ENCODE measurements at places on chromosomes 2 and 18.
A peak's percentile ranks its signal among the peaks of the same experiment; 100 is the strongest.

DNA sequence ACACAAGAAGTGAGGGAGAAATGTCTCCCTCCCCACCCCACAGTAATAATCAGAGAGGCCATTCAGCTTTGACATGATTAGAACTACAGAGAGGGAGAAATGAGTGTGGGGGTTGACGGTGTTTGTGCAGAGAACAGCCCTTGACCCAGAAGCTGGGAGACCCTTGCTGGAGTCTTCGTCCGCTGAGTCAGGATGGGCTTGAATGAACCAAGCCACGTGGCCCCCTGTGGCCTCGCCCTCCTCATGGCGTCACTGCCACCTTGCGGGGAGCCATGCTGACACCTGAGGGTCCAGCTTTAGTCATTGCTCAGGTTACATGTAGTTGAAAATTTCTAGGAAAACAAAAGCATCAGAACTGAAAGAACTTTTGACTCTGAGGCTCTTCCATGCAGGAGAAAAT is 101.2 kb downstream of the DGKD start:
- no peak for DNase-seq

DNA sequence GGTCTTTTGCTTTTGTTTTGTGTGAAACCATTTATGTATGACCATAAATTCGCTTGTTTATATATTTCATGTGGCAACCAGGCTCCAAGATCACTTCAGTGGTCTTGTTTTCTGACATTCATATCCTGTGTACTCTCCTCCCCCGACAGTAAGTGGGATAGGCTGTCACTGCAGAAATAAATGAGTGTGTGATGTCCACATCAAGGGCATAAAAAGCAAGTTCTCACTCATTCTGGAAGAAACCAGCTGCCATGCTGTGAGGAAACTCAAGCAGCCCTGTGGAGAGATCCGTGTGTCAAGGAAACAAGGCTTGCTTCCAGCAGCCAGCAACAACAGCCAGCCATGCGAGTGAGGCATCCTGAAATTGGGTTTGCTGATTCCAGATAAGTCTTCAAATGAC is 39.2 kb upstream of the GNAL start:
- DNase-seq, result no peak

- no peak for DNase-seq
Observed at GRCh38 chr18:13397504-13398163, 179.1 kb downstream of the LDLRAD4 start.

DNA sequence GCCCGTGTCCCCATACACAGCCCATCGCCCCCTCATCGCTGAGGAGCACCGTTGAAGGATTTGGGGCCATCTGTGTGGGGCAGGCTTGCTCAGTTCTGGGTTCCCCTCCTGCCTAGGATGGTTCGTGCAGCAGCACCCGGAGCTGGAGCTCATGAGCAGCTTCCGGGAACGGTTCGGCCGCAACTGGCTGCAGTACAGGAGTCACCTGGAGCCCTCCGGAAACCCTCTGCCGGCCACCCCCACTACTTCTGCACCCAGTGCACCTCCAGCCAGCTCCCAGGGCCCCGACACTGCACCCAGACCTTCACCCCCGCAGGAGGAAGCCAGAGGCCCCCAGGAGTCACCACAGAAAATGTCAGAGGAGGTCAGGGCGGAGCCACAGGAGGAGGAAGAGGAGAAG is 10.3 kb downstream of the STK11IP start:
- no peak for DNase-seq

GRCh38 chr2:11781602-11782001 is 35.2 kb downstream of the LPIN1 start:
- no peak for DNase-seq

GRCh38 chr2:85852937-85853498 is 35.8 kb downstream of the ST3GAL5 start:
- DNase-seq, result peak; percentile 54

DNA sequence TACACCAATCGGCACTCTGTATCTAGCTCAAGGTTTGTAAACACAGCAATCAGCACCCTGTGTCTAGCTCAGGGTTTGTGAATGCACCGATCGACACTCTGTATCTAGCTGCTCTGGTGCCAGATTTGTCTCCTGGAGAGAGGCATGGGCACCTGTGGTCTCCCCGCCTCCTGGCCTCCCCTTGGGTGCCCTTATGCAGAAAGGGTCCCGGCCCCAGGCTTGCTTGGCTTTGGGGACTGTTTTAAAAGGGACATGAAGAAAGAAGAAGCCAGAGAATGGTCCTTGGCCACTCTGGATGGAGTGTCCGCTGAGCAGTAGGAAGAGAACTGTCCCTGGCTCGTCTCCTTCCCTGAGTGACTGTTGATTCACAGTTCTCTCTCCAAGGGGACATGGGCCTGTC is 11.5 kb upstream of the ALPP start:
- no peak for DNase-seq

GRCh38 chr2:88329815-88330603 is 122.5 kb downstream of the FOXI3 start:
- no peak for DNase-seq

GRCh38 chr2:233833345-233833744 is 21.0 kb downstream of the HJURP start:
- DNase-seq, result no peak

- no peak for DNase-seq
Observed at GRCh38 chr2:62089658-62090057, 106.3 kb upstream of the B3GNT2 start.

- no peak for DNase-seq
Observed at GRCh38 chr2:11941201-11942177, 195.1 kb downstream of the LPIN1 start.

Data from stimulated activated CD8-positive, alpha-beta memory T cell treated with anti-CD3 and anti-CD28 coated beads, Interleukin-12 subunit alpha, Interleukin-12 subunit beta, amount 100 ng/mL, for 4 hours (primary cell).